ENCODE measurements at places on chromosomes 4 and X.

- no peaks in the 10 kb centered on the region for H3K27me3 ChIP-seq
- H3K4me3 ChIP-seq: no peak overlapping the region
- H3K36me3 ChIP-seq: no peaks in the 10 kb centered on the region
- no peak for DNase-seq
- H3K27ac ChIP-seq: peak overlapping the region; percentile 31
Observed at GRCh38 chr4:155777971-155778735, 19.3 kb downstream of the GUCY1B1 start.

GRCh38 chr4:103423261-103423660 is 225.1 kb upstream of the CENPE start:
- no peak overlapping the region for H3K4me3 ChIP-seq
- no peaks in the 10 kb centered on the region for H3K4me1 ChIP-seq
- H3K27ac ChIP-seq: no peak overlapping the region

GRCh38 chrX:119340606-119341205 is 58.4 kb upstream of the SLC25A43 start:
- H3K4me3 ChIP-seq: no peak overlapping the region
- no peak for DNase-seq
- H3K27ac ChIP-seq: no peak overlapping the region

- no peak overlapping the region for H3K27ac ChIP-seq
- no peak for DNase-seq
- H3K36me3 ChIP-seq: no peaks in the 10 kb centered on the region
- H3K4me3 ChIP-seq: no peak overlapping the region
- no peaks in the 10 kb centered on the region for H3K4me1 ChIP-seq
Observed at GRCh38 chr4:173440888-173441287, 42.0 kb upstream of the SCRG1 start.

- no peaks in the 10 kb centered on the region for H3K27me3 ChIP-seq
- H3K4me3 ChIP-seq: no peak overlapping the region
- no peak for DNase-seq
- H3K4me1 ChIP-seq: no peaks in the 10 kb centered on the region
Observed at GRCh38 chrX:66676990-66677389, 38.1 kb upstream of the EDA2R start.
